ENCODE measurements at places on chromosomes 16 and 17.

DNA sequence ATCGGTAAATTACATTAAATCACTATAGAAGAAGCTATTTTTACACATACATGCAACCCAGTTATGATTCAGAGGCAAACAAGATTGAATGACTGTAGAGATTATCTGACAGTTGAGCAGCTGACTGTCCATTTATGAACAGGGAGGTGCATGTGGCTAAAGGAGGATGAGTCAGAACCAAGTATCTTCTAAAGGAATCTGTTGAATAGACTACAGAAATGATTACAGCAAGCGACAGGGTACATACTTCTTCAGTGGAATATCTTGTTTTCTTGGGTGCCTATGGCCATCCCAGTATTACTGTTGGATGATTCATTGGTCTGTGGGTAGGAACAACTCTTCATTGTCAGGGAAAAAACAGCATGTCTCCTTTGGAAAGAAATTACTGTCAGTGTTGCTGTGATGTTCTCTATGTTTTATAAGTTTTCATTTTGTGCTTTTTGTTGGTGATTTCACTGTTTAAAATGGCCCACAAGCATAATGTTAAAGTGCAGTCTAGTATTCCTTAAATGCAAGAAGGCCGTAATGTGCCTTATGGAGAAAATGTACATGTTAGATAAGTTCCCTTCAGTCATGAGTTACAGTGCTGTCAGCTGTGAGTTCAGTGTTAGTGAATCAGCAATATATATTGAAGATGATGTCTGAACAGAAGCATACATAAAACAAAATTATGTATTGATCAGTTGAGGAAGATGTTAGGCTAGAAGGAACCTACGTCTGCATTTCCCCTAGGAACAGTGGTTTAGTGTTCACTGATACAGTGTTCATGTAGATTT is 27.0 kb downstream of the CBFB start:
- no peak for DNase-seq

DNA sequence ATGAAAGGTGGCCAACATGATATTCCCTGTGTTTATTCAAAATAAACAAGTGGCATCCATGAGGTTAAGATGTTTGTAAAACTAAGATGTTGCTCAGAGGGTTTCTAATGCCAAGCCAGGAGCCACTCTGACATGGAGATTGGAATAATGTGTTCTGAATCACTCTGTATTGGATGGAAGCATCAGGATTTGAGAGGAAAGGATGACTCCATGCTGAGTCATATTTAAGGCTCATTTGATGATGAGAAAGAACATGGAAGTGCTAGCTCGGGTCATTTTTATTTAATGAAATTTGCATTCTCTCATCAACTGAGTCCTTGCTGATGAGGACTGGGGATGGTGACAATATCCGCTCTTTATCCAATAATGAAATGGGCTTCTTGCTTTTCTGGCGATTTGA is 6.2 kb downstream of the VAT1L start:
- DNase-seq: no peak

GRCh38 chr16:52407778-52408177 is 139.2 kb downstream of the TOX3 start:
- DNase-seq: no peak

DNA sequence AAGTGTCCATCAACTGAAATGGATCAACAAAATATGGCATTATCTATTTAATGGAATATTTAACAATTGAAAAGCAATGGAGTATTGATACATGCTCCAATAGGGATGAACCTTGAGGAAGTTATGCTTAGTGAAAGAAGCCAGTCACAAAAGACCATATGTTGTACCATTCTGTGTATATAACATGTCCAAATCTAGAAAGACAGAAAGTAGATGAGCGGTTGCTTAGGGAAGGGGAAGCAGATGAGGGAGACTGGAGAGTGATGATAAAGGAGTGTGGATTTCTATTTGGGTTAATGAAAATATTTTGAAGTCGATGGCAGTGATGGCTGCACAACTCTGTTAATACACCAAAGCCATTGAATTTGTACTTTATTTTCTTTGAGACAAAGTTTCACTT is 8.5 kb upstream of the ERN1 start:
- no peak for DNase-seq

DNA sequence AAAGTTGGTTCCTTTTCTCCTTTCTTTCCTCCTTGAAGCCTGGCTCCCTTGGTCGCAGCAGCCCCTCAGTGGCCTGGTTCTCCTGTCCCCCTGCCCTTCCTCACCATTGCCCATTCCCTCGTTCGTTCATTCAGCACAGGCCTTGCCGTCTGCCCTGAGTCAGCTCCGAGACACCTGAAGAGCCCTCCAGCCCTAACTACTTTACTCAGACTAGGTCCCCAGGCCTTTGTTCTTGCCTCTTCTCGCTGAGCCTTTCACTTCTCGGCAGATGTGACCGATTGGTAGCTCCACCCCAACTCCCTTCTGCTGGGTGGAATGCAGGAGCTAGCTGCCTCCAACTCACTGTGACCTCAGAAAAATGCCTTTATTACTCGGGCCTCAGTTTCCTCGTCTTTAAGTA is 7.0 kb upstream of the ADAM11 start:
- no peak for DNase-seq

- no peak for DNase-seq
Measured at GRCh38 chr16:53100889-53101288, 46.1 kb downstream of the CHD9 start.

GRCh38 chr17:21299981-21300600 is 15.6 kb downstream of the MAP2K3 start:
- no peak for DNase-seq

DNA sequence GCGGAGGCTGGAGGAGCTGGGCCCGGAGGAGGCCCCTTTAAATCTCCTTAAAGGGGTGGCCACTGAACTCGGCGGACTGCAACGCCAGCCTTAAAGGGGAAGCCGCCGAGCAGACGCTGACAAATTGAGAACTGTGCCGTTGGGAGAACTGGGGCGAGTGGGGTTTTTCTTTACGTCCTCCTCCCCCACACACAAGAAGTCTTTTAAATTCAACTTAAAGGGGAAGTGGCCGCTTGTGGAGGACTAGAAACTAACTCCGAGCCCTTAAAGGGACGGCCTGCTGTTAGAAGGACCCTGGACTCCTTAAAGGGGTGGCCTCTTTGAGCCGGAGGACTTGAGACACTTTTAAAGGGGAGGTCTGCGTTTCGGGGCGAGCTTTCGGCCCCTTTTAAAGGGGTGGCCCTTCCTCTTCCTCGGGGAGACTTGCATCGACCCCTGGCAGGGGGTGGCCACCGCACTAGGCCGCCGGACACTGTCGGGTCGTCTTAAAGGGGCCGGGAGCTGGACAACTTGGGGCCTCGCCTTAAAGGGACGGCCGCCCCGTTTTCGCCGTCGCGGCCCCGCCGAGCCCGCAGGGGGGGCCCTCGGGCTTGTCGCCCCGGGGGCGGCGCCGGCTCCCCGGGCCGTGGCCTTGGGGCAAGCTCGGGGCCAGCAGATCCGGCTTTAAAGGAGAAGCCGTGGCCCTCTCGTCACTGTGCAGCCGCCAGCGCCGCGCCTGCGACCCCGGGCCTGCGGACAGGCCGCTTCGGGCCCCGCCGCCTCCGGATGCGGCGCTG is 688 bp downstream of the FBRS start:
- peak; percentile 86 for DNase-seq

GRCh38 chr16:47060596-47060995 is 83.1 kb downstream of the NETO2 start:
- no peak for DNase-seq

DNA sequence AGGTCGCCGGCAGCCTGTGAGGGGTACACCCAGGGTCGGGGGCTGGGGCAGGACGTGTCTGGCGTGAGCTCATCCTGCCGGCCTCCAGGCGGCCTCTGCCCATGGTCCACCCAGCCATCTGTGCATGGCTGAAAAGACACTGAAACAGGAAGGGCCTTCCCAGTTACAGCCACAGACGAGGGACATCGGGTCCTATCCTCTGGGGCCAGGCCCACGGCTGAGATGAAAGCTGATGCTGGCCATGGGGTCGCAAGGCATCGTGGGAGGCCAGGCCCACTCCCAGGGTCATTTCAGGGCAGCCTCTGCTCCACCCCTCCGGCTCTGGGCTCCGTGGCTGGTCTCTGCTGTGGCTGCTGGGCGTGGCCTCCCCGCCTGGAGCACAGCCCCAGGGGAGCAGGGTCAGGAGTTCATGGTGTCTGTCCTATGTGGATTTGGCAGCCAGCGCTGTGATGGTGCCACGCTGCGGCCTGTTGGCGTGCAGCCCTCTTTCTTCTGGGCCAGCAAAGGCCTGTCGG is 16.6 kb upstream of the ATP6V0C start:
- DNase-seq: no peak

DNA sequence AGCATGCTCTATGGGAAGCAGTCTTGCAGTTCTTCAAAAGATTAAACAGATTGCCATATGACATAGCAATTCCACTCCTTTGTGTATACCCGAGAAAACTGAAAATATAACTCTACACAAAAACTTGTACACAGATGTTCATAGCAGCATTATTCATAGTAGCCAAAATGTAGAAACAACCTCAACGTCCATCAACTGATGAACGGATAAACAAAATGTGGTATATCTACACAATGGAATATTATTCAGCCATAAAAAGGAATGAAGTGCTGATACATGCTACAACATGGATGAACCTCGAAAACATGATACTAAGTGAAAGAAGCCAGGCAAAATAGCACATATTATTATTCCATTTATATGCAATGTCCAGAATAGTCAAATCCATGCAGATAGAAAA is 221.2 kb upstream of the PSMD7 start:
- DNase-seq: no peak

DNA sequence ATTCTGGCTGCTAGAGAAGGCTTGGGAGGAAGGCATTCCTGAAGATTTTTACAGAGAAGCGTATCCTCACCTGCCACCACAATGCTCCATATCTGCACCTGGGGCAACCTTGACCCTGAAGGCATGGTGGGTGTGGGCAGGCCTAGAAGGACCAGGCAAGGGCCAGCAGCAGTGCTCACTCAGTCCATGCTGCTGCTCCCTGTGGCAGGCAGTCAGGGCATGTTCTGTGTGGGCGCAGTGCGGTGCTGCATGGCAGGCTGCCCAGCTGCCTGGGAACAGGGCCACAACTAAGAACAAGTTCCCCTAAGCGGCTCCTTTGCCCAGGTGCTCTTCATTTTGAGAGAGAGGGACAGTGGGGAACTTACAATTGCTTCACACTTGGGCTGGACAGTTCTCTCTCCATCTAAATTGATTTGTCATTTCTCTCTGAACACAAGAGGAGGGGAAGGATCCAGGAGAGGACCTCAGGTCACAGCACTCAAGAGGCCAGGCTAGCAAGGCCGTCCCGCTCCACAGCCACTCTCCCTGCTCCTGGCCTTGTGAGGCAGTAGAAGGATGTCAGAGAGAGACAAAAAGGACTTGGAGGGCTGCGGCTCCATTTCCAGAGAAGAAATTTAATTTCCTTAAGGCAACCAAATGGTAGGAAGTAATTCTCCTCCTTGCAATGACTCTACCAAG is 158.8 kb downstream of the AATF start:
- no peak for DNase-seq

DNA sequence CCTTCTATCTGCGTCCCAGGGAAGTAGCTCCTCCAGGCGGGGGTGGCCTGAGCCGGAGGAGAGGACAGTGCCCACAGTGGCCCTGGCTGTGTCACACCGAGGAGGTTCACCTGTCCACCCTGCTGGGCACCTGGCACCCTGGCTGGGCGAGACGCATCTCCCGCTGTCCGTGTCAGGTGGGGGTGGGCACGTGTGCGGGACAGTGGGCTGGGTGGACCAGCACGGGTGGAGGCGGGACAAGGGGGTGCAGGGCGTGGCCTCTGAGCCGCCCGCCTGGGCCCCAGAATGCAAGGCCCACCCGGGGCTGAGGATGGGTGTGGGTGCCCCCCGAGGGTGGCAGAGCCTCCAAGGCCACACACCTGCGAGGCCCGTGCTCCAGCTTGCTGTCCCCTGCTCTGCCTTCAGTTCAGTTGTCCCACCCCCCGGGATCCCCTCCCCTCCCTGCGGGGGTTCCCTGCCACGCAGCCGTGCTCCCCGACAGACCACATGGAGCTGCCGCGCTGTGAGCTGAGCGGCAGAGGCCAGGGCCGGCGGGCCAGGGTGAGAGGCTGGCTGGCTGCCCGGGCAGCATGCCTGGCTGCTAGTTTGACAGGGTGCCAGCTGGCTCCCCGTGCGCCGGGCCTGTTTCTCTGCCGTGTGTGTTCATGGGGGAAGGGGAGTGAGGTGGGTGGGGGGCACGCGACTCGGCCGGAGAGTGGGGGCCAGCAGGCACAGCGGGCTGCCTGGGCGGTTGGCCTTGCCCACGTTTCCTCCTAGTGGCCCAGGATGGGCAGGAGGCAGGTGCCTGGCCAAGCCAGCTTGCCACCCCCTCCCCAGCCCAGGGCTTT is 33.9 kb downstream of the BAHCC1 start:
- DNase-seq: no peak

GRCh38 chr17:62676952-62677596 is 49.6 kb downstream of the MRC2 start:
- no peak for DNase-seq

DNA sequence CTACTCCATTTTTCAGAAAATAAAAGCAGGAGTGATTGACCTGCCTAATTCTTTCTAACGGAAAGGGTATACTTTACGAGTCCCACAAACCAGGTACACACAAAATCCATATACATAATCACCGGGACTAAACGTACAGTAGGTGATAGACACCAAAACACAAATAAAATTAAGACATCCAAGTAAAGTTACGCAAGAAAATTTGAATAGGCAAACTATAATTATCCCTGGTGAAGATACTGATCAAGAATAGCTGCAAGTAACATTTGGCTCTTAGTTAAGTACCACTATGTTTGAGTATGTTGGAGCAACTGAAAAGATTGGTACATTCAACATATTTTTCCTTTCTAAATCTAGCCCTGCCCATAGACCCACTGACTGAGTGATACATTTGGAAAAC is 1.7 kb downstream of the HELZ start:
- no peak for DNase-seq

DNA sequence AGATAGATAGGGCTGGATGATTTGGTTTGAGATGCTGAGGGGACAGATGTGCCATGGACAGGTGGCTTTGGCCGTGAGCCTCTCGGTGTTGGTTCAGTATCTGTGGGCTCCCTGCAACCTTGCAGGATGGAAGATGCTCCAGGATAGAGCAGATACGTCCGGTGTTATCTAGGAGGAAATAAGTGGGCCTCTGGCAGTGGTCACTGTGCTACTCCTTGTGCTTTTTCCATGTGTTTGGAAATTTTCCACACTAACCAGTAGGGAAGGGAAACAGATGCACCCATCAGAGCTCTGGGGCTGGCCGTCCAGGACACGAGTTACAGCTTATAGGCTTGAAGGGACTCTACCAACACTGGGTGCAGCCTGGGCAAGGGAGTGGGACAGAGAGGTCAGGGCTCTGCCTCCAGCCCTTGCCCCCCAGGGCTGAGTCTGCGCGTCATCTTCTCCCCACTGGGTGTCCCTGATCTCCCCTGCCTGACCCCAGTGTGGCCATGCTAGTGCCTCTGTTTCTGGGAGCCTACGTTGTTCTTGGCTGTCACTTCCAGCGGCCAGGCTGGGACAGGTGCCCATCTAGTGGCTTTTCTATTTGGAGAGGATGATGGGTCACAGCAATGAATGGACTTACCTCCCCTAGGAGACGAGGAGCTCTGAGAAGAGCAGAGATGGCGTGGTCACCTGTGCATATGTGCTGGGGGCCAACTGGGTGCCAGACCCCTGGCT is 166.9 kb downstream of the SEC14L1 start:
- no peak for DNase-seq
